Stimulated activated CD4-positive, alpha-beta T cell treated with anti-CD3 and anti-CD28 coated beads, Interleukin-12 subunit alpha, Interleukin-12 subunit beta, amount 100 ng/mL, for 4 hours (primary cell): ENCODE measurements at places on chromosomes 12 and 14.

- DNase-seq, result no peak
Measured at GRCh38 chr12:120680165-120680738, 6.7 kb upstream of the MLEC start.

DNA sequence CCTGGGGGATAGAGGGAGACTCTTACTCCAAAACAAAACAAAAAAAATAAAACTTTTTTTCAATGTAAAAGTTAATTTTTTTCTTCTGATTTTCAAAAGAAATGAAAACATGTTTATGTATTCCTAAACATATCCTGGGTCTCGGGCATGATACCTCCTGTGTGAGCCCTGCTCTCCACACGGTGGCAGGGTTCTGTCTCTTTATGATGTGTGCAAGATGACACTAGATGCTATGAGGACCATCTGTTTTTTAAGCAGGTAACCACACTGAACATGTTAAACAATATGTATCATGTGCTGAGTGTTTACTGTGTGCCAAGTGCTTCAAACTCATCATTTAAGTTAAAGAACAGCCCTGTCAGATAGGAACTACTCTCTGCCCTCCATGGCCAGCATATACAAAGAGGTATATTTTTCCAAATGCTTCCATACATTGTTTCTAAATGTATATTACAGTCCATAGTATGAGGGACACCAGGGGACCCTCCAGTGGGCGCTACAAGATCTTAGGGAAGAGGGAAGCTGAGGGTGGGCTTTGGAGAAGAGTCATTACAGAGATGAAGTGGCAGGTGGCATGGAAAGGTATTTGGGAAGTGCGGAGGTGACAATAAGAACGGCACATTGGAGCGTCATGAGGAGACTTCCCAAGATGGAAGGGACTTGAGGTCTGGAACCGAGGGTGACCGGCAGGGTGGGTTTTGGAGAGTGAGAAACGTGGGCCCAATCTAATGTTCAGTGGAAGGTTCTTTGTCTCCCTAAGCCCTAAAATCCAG, 28.5 kb downstream of the FOS start:
- DNase-seq, result no peak

GRCh38 chr14:68423686-68424085, 369.2 kb downstream of the ZFP36L1 start:
- DNase-seq, result no peak

DNA sequence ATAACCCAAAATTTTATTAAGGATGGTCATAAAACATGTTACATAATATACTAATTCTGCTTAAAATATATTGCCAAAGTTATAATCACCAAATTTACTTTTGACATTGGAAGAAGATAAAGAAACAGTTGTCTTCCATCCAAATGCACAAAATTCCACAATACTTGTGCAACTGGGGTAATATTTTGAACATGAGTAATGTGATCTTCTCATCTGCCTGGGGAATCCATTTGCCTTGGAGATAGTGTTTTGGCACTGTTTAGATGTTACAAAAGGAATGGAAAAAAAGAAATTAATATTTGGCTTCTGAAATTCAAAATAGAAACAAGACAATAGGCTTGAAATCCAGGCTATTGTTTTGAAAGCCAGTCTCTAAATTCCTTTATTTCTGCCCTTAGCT, 9.1 kb downstream of the GPR19 start:
- no peak for DNase-seq

GRCh38 chr12:114405519-114406271, at the start of gene TBX5:
Gene TBX5, minus strand, starts transcription at chr12:114406144. Its CDS starts 2,246 bp downstream, at chr12:114403898.
- no peak for DNase-seq

DNA sequence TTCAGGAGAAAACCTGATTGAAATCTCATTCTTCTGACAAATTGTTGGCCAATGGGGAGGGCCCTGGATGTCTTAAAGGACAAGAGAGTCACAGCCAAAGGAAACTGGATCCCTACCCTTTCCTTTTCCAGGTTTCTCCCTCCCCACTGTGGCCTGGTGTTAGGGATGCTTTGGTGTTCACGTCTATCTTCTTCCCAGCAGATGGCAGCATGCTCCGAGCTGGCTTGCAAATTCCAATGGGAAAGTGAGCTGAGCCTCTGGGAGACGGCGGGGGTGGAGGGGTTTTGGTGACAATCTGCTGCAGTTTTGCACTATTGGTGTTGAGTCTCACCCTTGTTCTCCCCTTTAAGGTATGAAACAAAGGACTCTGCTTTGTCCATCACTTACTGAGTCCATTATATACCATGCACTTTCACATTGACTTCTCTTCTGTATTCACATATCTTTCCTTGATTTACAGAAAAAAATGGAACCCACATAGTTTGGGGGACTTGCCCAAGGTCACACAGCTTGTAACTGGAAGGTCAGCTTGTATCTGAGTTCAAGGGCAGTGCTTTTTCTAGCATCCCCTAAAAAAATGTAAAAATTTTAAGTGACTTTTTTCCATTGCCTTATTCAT, 39.3 kb downstream of the CCDC177 start:
- DNase-seq, result no peak

GRCh38 chr12:33605757-33606156, 166.1 kb upstream of the SYT10 start:
- no peak for DNase-seq

- DNase-seq, result no peak
Measured at GRCh38 chr12:75364919-75365318, 26.0 kb upstream of the GLIPR1L2 start.

GRCh38 chr14:89424241-89424640, 7.2 kb upstream of the FOXN3 start:
- no peak for DNase-seq

GRCh38 chr12:47754126-47754525, 4.6 kb downstream of the RAPGEF3 start:
- no peak for DNase-seq

GRCh38 chr14:26905229-26905628, 307.4 kb upstream of the NOVA1 start:
- no peak for DNase-seq

DNA sequence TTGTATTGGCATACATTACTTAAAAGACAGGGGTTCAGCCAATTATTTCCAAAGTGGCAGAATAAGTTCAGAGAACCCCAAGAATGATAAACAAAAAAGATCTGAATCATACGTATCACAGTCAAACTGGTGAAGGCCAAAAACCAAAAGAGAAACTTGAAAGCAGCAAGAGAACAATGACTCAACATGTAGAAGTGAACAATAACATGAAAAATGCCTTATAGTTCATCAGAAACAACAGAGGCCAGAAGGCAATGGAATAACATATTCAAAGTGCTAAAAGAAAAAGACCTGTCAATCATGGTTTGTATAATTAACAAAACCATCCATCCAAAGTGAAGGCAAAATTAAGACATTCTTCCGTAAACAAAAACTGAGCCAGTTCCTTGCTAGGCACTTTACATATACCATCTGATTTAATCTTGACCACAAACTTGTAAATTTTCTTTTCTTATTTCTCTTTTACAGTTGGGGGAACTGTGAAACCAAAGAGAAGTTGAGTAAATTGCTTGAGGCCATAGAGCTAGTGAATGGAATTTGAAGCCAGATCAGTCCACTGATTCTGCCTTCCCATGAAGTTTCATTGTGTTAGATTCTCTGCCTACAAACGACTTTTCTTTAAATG, 232.1 kb upstream of the SEL1L start:
- no peak for DNase-seq

GRCh38 chr12:57539134-57539768, 7.7 kb downstream of the DCTN2 start:
- DNase-seq, result no peak

DNA sequence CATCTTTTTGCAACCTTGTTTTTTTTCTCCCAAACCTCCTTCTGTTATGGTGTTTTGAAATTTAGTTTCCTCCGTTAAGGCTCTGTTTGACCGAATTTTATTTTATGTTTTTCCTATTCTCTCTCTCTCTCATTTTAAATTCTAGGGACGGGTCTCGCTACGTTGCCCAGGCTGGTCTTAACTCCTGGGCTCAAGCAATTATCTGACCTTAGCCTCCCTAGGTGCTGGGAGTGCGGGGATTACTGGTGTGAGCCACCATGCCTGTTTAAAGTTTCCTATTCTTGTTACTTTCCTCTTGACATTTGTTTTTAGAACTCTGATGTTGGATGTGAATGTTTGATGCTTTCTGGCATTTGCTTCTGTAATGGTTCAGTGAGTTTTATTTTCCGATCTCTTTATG, 1.0 kb downstream of the ZC3H14 start:
- no peak for DNase-seq

DNA sequence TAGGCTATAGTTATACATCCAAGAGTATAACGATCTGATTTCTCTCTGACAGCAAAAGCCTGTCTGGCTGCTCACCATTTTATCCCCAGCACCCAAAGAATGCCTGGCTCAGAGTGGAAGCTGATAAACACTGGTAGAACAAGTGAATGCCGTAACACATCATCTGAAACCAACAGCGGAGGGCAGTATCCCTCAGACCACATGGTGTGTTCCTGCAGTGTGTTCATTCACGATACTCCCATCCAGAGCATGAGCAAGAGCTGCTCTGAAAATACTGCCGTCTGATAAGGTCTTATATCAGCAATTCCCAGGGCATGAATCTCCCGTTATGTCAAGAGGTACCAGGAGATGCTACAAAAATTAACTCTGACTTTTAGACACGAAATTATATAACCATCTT, 95.9 kb downstream of the TTC7B start:
- no peak for DNase-seq

DNA sequence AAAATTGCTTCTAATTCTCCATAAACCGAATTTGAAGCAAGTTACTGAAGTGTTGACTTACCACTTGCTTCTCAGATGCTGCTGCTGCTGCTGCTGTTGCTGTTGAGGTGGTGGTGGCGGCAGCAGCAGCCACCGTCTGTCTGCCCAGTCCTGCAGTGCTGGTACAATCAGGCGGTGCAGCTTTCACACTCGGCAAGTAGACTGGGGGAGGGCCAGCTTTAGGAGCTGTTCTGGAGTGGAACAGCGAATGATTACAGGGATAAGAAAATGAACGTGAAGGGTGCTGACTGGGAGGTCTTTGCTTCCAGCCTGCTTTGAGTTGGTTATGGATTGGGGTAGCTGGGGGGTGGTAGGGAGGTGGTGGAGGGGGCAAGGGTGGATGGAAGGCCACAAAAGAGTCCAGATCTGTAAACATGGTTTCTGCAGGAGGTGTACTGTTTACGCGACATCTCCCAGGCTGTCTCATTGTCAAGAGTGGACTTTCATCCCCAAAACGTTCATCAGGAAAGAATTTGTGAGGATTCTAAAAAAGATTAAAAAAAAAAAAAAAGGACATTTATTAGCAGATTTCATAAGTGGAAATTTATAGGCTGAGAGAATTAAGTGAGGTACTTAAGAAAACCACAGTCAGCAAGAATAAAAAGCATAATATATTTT, 38.8 kb downstream of the UBR7 start:
- DNase-seq, result no peak

DNA sequence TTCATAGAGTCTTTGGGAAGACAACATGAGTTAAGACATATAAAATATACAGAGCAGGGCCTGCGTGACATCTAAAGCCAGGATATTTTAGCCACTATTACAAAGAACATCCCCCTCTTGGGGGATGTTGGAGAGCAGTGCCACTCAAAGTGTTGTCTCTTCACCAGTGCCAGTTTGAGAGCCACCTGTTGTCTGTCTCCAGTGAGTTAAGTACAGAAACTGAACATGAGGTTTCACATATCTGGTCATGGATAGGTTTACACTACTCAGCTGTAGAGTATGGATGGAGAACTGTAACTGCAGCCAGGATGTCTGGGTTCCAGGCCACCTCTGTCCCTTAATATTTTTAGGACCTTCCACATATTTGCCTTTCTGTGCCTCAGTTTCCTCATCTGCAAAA, 39.1 kb downstream of the RNFT2 start:
- DNase-seq, result no peak

DNA sequence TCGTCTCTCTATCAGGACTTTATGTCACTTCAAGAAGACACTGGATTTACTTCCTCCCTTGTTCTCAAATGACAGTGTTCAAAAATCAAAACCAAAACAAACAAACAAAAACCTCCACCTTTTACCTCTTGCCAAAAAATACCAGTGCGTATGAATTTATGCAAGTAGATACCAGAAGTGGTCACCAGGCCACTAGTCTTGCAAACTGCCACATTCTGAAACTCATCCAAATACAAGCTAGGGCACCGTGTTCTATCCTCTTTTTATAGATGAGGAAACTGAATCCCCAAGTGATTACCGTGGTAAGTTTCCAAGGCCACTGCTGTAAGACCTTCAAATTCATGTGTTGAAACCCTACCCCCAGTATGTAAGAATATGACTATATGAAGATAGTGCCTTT, 343.9 kb upstream of the KITLG start:
- no peak for DNase-seq

DNA sequence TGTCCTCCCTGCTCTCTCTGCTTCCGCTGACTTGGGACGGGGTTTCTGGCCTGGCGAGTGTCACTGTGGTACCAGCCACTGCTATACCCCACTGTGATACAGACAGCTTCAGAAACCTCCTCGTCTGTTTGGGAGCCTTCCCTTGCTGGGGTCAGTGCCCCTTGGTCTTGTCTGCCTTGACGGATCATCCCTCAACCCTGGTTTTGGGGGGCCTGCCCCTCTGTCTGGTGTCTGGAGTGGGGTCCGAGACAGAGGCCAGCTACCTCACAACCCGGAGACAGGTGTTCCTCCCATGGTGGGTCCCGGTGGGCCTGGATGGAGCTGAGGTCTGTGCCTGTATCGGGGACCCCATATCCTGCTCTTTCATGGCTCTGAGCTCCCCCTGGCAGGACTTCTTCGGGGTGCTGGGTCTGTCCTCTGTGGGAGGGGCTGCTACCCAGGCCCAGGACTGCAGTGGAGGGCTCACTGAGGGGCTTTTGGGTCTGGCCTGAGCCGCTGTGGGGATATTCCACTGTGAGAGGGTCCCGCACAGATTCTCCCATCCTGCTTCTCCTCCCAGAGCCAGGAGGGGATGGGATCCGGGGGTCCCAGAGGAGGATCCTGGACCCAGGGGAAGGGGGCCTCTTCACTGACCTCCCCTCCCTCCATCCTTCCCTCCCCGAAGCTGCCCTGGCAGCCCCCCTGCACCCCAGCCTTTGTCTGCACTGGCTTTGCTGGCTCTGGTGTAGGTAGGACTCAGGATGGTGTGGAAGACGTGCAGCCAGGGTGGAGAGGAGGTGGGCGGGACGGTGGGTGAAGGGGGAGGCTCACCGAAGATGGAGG, 365.5 kb downstream of the TMEM121 start:
- DNase-seq, result no peak

GRCh38 chr12:111330800-111331752, 37.8 kb downstream of the PHETA1 start:
- no peak for DNase-seq
